ENCODE measurements at places on chromosomes 3 and 15.

DNA sequence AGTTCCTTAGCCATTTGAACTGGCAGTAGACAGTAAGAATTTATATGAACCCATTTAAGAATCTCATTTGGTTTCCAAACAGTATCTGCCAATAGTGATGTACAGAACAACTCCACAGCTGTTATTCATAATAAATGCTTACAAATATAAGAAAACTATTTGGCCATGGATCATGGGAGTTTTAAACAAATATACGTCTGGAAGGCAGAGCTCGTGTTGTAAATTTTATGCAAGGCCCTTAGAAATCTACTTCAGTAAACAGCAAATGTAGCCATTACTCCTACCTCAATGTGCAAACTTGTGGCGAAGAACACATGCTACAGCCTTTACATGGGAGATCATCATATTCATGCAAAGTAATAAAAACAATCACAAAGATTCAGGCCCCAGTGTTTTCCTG is 65.3 kb upstream of the NANOGP8 start:
- DNase-seq = no peak

- DNase-seq = no peak
Measured at GRCh38 chr3:165859061-165859460, 21.8 kb upstream of the BCHE start.

DNA sequence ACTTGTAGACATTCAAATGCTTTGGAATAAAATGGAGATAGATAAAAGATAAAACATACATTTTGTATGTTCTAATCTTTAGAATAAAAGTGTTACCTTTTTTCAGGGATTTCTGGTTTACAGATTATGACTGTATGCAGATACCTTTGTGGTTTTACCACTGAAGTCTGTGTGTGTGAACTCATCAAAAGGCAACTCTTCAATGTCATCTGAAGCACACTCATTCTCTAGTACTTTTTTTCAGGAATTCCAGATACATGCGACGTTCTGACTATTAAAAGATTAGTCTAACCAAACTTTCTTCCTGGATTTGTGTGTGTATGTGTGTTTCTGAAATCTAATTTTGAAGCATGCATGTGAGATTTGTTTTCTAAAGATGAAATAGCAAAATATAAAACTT is 188.6 kb downstream of the NLGN1 start:
- no peak for DNase-seq

DNA sequence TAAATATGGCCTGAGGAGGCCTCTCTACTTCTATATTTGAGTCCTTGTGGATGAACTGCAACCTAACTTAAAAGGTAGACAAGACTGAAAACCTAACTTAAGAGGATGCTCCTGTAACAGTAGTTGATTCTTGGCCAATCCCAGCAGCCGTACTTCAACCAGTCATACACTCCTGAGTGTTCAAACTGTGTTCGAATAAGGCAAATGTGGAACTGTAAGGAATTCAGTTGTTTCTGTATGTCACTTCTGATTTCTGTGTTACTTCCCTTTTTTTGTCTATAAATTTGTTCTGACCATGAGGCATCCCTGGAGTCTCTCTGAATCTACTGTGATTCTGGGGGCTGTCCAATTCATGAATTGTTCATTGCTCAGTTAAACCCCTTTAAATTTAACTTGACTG is 20.5 kb downstream of the GALK2 start:
- DNase-seq = no peak

- DNase-seq = no peak
Measured at GRCh38 chr3:100546020-100546744, 53.8 kb downstream of the TMEM45A start.

DNA sequence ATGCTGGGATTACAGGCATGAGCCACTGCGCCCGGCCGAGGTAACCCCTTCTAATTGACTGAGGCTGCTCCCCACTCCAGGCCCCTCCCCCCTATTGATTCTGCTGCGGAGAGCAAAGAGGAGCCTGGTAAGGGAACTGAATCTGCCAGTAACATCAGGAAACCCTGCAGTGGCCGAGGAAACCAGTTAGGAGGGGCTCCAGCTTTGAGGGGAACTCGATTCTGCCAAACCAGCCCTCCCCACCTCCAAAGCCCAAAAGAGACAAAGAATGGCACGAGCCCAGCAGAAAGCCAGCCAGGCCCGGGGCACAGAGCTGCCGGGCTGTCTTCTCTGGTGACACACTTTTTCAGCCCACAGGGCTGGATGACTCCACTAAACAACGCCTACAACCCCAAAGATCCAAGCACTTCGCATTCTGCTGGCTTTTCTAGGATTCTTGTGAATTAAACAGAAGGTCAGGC is 15.0 kb upstream of the ACAD9 start:
- no peak for DNase-seq

- no peak for DNase-seq
Measured at GRCh38 chr3:111068574-111068973, 3.0 kb upstream of the NECTIN3 start.

DNA sequence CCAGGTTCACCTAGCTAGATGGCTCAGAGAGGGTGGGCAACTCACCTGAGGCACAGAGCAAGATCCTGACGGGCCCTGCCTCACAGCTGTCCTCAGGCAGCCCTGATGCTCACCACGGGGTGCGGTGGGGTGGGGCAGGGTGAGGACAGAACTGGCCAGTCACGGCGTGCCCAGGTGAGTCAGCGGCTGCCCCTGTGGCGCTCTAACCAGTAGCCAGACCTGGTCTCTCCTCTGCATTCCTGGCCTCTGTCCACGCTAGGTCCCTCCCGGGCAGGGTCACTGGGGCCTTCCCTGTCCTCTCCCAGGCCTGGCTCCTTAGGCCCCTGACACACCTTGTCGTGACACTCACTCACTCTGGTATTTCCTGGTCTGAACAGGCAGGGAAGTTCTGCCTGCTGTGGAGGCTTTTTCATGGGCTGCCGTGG is 901 bp downstream of the ALS2CL start:
- no peak for DNase-seq

GRCh38 chr3:157384031-157384430 is 52.6 kb upstream of the PTX3 start:
- DNase-seq = no peak

DNA sequence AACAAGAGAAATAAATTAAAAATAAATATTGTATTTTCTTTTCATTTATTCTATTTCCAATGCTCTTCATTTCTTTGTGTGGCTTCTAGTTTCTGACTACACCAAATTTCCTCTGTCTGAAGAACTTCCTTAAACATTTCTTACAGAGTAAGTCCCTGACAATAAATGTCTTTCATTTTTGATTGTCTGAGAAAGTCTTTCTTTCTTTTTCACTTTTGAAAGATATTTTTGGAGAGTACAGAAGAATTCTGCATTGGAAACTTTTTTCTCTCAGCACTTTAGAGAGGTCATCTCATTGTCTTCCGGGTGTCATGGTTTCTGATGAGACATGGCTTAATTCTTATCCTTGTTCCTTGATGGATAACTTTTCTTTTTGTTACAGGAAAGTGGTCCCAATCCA is 119.6 kb downstream of the MOBP start:
- DNase-seq = no peak

GRCh38 chr3:95731753-95732152 is 1082.6 kb upstream of the EPHA6 start:
- no peak for DNase-seq

- DNase-seq = peak; percentile 75
Measured at GRCh38 chr3:13420831-13421765, 976 bp upstream of the NUP210 start.

DNA sequence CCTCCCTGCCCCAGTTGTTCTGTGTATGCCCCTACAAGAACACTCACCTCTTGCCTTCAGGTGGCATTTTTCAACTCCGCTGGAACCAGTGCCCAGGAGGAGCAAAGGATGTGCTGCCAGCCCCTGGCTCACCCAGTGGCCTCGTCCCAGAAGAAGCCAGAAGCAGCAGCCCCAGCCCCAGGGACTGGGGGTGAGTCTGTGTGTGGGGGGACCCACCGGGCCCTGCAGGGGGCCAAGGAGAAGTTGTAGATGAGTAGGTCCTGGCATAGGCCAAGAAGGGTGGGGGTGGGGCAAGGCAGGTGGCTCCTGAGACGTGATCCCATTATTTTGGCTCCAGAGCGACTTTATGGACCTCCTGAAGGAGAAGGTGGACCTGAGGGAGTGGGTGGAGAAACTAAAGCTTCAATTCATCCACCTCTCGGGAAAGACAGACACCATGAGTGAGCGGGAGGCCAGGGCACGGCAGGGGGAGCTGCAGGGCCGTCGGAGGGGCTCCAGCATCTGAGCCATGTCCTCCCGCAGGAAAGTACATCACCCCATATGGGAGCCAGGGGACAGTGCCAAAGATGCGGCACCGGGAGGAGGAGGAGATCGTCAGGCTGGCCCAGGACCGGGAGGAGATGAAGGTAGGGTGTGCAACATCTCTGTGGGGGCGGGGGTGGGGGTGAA is 29.3 kb downstream of the NGRN start:
- DNase-seq = no peak

DNA sequence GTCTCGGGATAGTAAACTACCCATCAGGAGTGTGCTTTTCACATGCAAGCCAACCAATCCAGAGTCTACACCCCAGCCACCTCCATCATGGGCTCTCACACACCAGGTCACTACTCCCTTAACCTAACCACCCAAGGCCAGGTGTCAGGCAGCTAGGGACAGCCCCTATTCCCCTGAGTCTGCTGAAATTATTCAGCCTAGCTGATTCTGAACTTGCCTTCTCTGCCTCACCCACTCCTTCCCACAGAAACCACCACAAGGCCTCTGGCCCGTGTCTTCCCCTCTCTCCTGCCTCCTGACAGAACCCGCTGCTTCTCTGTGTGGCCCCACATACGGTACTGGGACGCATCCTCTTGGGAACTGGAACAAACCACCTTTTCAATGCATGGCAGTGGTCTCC is 82.1 kb downstream of the PCSK6 start:
- no peak for DNase-seq
